CD4-positive, alpha-beta T cell treated with Interleukin-1 beta for 1 hour (primary cell): ENCODE measurements at places on chromosomes 2 and 18.

DNA sequence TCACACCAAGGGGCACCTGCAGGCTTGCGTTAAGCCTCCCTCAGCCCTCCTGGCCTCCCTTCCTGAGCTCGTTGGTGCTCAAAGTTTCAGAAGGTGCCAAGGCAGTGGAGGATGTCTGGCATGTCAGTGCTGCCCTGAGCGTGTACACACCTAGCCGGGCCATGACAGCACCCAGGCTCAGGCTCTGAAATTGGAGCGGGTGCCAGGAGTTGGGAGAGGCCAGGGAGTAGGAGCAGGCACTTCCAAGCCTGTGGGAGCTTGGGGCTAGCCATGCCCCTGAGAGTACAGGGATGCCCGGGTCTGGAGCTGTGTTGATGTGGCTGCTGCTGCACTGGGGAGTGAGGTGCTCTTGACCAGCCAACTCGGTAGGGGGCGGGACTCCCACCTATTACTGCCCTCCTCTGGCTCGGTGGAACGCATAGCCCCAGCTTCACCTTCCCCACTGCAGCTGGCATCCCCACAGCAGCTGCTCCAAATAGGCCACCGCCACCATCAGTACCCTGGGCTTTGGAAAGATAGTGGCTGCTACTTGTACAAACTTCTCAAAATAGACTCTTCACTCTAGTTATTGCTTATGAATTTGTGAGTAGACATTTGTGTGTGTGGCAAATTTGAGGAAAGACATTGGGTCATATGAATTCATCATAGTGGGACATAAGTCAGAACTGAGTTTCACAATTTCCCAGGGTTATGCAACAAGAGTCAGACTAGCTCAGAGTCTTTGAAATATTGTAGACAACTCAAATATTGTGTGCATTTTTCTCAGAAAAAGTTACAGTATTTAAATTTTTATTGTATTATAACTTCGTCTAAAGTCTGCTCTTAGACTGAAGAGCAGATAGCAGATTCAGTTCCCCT is 6.8 kb upstream of the PCARE start:
- DNase-seq: no peak

DNA sequence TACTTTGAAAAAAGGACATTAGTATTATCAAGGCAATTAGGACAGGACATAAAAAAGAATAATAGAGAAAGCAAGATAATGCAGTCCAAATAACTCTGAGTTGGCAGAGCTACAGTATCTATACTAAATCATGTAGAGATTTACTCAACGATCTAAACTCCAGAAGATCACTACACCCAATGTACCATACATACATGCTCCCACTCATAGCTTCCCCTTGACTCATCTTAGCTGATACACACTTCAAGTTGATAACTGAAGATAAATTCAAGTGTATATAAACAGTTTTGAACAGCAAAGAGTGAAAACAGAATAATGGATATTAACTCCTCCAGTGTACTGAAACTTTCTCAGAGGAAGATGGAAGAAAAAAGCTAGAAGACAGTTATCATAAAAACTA is 78.5 kb downstream of the SESTD1 start:
- DNase-seq: no peak

- DNase-seq: no peak
Observed at GRCh38 chr2:66462501-66462825, 27.5 kb downstream of the MEIS1 start.

- DNase-seq: no peak
Observed at GRCh38 chr18:12076424-12077140, 17.1 kb upstream of the ANKRD62 start.

GRCh38 chr18:32157580-32157979 is 32.3 kb upstream of the MEP1B start:
- DNase-seq: no peak

GRCh38 chr2:134099273-134099672 is 154.6 kb upstream of the MGAT5 start:
- DNase-seq: no peak

GRCh38 chr18:79525556-79526467 is 130.1 kb downstream of the NFATC1 start:
- DNase-seq: no peak

DNA sequence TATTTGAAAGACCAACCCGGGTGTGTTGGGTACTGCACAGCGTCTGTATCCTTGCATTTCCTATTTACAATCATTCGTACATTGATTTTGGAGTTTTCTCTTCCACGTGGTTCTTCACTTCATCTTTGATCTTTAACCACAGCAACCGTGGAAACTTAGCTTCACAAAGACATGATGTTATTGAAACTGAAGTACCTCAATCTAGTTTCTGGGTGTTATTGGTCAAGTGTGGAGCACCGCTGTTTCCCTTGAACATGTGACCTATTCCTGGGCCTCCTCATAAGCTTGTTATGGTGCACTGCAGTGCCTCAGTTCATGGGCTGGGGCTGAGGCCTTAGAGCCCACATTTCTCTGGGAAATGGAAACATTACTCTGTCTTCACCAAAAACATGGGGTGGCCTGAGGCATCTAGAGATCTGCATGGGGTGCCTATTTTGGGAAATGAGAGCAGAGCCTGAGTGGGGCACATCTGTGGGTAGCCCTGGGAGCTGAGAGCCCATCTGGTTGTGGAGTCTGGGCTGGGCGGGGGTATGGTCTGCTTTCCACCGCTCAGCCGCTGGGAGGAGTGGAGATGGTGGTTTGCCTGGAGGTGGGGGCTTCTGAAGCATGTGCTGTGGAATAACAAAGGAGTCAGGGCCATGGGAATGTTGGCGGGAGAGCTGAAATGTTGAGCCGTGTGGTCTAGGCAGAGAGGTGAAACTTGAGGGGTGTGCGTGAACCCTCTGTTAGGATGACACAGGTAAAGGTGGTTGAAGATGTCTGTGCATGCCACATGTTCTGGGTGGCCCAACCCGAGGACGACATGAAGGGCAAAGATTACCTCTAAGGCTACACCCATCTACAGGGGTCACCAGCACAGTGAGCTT is 37.4 kb downstream of the ZNF236 start:
- no peak for DNase-seq

DNA sequence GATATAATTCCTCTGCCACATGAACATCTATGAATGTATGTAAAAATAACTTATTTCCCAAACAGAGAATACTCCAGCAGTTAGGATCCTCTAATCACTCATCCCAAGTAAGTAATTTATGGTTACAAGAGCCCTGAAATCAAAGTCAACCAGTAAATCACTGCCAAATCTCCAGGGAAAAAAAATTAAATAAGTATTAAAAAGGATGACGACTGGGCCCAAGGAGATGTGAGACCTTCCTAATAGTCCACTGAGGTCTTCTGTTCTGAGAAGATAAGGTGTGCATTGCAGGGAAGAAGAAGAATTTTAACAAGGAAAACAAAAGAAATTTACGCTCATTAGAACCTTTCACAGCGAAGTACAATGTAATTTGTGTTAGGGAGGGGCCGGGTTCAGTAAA is 28.0 kb upstream of the WDR75 start:
- no peak for DNase-seq

DNA sequence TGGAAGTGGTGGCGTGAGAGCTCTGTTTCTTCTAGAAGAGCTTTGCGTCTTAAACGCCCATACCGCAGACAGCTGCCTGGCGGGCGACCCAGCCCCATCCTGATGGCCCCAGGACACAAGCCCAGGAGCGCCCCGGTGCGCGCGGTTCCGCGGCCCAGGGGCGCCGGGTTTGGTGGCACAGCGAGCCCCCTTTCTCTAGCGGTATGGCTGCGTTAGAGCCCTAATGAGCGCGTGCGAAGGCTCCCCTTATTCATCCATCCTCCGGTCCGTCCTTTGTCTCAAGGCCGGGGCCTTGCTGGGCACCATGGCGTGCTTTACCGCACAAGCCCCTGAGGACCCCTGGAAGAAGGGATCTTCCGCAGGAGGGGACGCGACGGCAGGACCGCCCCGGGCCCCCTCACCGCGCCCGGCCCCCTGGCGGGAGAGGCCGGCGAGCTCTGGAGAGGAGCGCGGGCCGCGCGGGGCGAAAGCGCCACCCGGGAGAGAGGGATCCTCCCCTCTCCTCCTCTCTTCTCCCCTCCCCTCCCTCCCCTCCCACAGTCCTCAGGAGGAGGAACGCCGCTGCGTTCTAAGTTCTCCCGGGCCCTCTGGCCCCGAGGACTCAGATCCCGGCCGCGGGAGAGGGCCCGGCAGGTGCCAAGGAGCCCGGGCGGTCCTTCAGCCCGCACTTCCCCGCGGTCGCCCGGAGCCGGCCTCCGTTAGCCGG is 626 bp upstream of the SLC1A4 start:
- peak; percentile 57 for DNase-seq

- no peak for DNase-seq
Observed at GRCh38 chr2:160934991-160935390, 225.2 kb upstream of the TANK start.

GRCh38 chr2:164913640-164914350 is 41.5 kb downstream of the SLC38A11 start:
- DNase-seq: no peak

GRCh38 chr18:5890331-5891183 is 4.8 kb downstream of the TMEM200C start:
- peak; percentile 6 for DNase-seq

DNA sequence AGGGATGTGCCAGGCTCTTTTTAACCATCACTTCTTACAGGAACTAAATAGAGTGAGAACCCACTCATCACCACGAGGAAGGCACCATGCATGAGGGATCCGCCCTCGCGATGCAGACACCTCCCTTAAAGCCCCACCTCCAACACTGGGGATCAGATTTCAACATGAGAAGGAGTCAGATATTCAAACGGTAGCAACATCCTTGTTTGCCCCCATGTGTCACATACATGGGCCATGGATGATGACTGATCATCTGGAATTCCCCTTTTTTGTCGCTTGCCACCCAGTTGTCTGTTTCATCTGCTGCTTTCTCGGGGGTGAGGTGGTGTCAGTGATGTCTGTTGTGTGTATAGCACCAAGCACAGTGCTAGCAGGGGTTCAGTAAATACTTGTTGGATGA is 57.9 kb downstream of the NCK2 start:
- DNase-seq: peak; percentile 81

DNA sequence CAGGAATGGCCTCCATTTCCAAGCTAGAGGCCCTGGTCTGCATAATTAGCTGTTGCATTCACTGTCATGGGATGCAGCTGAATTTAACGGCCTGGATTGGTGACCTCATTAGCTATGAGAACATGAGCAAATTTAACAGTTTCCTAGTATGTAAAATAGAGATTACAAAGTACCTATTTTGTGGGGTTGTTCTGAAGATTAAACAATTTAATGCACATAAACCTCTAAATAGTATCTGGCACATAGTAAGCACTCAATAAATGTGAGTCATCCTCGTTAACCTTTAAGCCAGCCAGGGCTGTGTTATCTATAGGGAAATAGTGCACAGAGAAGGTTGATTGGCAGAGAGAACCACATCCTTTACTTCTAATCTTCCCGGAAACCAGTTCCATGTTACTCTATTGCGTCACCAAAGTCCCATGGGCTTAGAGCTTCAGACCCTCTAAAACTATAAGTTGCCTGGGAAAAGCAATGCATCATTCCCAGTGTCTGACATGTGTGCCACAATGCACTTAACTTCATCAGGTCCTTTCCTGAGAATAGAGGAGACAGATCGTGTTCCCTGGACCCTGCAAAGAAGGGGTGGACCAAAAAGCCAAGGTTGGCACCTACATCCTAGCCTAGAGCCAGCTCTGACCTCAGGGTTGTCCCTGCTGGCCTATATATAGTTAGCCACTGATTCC is 196.5 kb downstream of the LNPK start:
- no peak for DNase-seq

GRCh38 chr18:63969942-63970808 is at the start of gene SERPINB8:
SERPINB8 (plus strand) TSS chr18:63970081; CDS start chr18:63978309, 8,228 bp downstream.
- DNase-seq: peak; percentile 80

DNA sequence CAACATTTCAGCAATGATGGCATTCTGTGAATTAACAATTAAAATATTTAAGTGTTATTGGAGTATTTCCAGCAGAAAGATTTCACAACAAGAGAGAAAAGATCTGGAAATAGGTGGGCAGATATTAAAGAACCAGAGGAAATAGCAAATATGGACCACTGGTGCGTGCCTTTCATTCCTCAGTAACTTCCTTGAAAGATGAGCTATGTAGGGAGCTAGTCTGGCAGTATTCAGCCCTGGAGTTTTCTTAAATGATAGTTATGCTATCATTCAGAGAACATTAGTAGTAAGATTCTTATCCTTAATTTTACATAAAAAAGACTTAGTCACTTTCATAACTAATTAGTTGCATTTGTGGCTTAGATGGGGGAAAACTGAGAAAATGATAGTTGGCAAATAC is 41.5 kb downstream of the TANC1 start:
- no peak for DNase-seq

GRCh38 chr2:134142903-134143302 is 111.0 kb upstream of the MGAT5 start:
- DNase-seq: no peak

DNA sequence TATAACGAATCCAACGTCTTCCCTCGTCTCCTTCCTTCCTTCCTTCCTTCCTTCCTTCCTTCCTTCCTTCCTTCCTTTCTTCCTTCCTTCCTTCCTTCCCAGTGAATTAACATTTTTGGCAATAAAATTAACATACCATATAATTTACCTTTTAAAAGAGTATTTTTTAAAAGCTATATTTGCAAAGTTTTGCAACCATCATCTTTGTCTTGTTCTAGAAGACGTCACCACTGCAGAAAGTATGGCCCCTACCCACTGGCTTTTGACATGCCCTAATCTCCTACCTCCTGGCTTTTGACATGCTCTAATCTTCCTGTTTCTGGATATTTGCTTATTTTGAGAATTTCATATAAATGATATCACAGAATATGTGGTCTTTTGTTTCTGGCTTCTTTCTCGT is 1023.9 kb upstream of the ZEB2 start:
- DNase-seq: no peak

DNA sequence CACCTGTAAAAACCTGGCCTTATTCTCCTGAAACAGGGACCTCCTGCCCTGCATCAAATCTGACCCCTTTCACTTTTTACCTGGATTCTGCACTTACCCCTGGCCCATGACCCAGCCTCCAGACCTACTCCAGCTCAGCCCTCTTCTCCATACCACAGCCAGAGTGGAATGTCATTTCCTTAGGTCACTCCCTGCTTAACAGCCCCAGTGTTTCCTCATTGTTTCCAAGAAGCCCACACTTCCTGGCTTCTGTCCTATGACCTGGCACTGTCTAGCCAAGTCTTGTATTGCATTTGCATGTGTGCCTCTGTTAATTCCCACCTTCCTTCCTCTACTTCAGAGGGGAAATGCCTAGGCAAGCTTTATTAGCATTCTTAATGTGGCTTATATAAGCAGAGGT is 51.4 kb upstream of the TRIB2 start:
- no peak for DNase-seq

- DNase-seq: no peak
Observed at GRCh38 chr2:38233231-38233983, 143.7 kb downstream of the ATL2 start.

- no peak for DNase-seq
Observed at GRCh38 chr18:48394176-48394575, 15.0 kb downstream of the ZBTB7C start.
